ENCODE measurements at places on chromosomes 1 and 21.
A peak's percentile ranks its signal among the peaks of the same experiment; 100 is the strongest.

- peak; percentile 71 for DNase-seq
Measured at GRCh38 chr1:149917571-149918144, at the start of gene SV2A. SV2A (minus strand) TSS chr1:149917844; CDS start chr1:149913840, 4,004 bp downstream.

GRCh38 chr1:159817276-159818041 is 9.2 kb upstream of the SLAMF8 start:
- DNase-seq, result no peak

DNA sequence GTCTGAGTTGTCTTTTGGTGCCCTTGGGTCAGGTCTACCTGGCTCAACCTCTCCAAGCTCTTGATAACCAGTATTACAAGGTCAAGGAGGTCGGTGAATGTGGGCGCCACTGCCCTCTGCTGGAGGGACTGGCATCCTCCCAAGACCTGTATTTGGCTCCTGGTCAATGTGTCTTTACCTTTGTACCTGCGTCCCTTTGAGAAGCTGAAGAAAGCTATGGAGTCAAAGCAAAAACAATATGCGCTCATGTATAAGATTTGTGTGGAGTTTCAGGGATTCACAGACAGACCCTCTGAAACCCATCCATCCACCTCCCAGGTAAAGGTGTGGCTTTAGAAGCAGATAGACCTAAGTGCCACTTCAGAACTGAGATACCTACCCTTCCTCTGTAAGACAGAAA is 61.8 kb upstream of the NBL1 start:
- DNase-seq, result peak; percentile 62

DNA sequence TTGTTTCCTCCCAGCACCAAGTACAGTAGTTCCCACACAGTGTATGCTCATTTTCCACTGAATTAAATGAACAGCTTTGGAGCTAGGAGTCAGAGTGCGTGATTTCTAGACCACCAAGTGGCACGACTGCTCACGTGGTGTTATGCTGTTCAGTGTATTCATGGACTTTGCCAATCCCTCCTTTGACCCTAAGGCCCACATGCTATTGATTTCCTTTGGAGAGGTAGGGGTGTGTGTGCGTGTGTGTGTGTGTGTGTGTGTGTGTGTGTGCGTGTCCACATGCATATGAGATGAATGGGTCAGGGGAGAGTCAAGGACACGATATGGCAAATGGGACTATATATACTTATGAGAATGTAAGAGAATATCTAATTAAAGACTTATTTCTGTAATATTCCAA is 177.2 kb downstream of the LMX1A start:
- no peak for DNase-seq

DNA sequence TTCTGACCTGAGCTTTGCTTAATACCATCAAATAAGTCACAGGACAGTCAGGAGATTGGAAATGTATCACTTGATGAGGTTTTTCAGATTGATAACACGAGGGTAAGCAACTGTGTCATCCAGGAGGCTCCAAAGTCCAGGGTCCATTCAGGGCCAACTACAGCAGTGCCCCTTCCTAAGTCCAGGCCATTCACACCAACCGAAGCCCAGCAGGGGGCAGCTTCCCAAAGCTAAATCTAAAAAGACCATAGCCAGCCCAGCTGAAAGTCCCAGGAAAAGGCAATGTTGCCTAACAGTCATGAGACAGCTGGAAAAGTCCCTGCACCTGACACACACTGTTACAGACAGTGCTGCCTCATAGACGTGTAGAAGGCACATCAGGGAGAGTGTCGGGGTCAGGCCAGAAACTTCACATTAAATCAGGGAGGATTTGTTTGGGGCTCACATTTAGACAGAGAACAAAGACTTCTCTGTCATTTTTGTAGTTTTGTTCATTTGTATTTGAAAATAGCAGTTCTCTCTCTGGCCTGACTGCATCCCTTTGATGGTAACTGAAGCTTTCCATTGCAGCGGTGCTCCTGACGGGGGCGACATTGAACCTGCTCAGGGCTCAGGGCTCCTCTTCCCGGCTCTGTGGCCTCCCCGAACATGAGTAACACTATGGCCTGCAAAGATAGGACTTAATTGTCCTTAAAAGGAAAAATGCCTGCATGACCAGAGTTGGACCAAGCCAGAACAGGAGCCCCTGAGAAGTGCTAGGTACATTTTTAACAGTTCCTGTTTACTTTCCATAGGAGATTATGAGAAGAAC is 200.4 kb downstream of the NRIP1 start:
- DNase-seq, result peak; percentile 90

GRCh38 chr1:224615861-224616755 is at the start of gene CNIH3:
CNIH3 (plus strand) TSS chr1:224616317; CDS start chr1:224617175, 858 bp downstream.
- peak; percentile 55 for DNase-seq

DNA sequence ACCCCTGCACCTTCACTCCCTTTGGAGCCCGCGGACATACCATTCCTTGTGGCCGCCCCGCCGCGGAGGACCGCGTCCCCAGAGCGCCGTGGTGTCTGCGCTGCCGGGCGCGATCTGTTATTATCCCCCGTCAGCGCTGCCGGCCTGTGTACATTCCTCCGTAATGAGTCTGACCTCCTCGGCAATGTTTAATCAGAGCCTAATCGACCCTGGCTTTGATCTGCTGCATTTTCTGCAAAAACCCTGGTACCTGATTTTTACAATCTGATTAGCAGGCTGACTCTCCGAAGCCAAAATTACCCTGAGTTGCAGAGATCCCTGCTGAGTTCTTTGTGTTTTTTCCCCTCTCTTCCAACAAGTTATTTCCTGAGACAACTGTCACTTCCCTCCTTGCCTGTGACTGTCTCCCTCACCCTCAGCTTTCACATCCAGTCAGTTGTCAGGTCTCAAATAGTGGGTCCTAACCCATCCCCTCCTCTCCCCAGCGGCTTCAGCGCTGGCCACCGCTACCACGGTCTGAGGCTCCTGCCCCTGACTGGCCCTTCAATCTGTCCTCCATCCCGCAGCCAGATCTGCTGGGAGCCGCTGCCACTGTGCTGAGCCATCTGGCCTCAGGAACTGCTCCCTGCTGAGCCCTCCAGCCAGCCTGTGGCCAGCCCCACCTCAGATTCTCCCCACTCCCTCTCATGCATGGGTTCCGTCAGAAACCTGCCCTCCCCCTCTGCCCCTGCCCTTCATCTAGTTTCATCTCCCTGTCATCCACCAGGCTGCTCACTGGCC is 53.5 kb downstream of the GLIS1 start:
- no peak for DNase-seq

GRCh38 chr1:64470665-64471217 is 812 bp downstream of the CACHD1 start:
- DNase-seq, result peak; percentile 65

DNA sequence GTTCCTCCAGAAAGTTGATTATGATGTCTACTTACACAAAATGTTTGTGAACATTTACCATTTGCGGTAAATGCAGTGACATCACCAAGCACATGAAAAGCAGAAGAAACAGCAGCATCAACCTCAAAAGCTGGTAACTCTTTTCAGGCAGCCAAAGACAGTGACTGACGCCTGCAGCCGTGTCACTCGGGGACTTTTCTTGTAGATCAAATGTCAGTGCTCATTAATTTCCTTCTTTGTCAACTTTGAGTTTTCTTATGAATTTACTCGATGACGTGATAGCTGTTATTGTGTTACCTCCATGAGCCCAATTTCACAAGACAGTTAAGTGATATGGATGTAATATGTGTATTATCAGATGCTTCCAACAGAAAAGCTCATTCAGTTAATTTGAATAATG is 92.5 kb downstream of the RIPK4 start:
- no peak for DNase-seq

DNA sequence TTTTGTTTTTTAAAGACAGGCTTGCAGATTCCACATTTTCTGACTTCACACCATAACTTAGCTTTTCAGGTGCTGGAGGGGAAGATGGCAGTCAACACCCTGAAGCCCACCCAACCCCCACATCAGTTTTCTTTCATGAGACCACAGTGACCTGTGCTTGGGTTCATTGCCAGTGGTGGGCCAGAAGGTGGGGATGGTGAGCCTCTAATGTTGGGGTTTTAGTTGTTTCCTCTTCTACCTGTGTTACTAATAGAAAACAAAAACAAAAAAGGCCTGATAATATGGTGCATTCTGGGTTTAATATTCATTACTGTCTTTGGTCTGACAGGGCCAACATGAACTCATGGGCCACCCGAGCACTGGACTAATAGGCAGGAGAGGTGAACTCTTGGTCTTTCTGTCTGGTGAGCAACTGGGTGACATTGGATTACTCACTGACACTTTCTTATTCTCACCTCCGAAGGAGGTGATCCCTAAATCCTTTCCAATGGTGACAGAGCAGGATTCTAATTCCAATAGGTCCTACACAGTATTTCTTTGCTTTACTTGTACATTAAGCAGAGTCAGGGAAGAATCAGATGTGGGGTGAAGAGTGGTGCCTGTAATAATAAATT is 132.8 kb downstream of the CLIC6 start:
- DNase-seq, result no peak

GRCh38 chr1:9675393-9675792 is 23.9 kb downstream of the PIK3CD start:
- no peak for DNase-seq

- DNase-seq, result no peak
Measured at GRCh38 chr1:167943541-167943940, 6.7 kb upstream of the MPC2 start.

- DNase-seq, result peak; percentile 86
Measured at GRCh38 chr1:162631546-162632191, 595 bp upstream of the DDR2 start.

DNA sequence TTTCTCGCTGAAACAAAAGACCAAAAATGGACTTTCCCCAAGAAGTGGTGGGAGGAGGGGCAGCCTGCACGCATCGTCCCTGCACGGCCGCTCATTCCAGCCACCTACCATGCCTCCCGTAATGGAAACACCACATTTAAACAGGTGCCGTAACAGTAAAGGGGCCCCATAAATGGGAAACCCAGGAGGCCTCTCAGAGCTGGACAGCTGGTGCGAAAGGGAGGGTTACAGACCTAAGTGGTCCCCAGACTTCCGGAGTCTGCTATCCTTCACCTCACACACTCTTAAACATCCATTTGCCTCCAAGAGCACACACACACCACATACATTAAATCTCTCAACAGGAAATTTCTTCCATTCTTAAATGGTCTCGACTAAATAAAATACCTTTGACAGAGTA is 120.7 kb upstream of the SOD1 start:
- peak; percentile 84 for DNase-seq

- no peak for DNase-seq
Measured at GRCh38 chr1:212967801-212968200, 17.5 kb downstream of the VASH2 start.

DNA sequence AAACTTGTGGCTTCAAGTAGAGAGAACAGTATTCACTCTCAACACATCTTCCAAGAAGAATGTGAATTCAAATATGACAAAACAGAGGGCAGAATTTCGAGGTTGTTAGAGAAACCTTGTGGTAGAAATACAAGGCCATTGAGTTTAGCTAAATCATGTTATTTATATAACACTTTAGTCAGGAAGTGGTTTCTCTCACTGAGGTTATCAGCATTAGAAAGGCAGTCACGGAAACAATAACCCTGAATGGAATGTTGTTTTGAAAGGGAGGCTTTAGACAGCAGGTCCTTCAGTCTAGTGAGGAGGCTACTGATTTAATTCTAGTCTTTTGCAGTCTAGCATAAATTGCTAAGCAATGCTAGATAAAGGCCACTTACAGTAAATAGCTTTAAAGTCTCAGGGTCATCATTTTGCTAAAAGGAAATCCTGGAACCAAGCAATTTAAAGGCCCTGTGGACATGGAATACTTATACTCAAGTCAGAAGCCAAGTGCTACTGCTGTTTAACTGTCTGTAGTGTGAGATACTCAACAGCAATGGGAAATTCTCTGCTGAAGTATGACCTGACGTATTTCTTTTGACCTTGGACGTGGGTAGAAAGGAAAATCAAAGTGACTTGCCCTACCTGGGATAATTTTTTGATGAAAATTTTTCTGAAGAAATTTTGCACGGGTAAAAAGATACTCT is 89.0 kb upstream of the CHODL start:
- peak; percentile 55 for DNase-seq

- no peak for DNase-seq
Measured at GRCh38 chr1:87136607-87137341, 191.9 kb upstream of the LMO4 start.

DNA sequence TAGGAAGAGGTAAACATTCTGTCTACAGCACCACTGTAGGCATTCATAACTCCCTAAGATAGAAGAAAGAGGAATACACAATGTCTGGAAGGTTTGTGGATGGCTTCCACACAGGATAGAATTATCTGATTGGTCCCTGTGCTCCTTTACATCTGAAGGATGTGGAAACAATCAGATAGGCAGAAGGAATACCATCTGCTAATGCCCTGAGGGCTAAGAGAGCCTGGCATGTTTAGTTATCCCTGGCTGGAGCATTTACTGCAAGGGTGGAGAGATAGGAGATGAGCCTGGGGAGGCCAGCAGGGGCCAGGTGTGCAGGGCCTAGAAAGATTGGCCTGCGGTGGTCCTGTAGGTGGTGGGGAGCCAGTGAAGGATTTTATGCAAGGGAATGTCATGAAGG is 8.6 kb upstream of the ACBD3 start:
- DNase-seq, result no peak

GRCh38 chr21:36199021-36199420 is 42.4 kb downstream of the DOP1B start:
- DNase-seq, result no peak

DNA sequence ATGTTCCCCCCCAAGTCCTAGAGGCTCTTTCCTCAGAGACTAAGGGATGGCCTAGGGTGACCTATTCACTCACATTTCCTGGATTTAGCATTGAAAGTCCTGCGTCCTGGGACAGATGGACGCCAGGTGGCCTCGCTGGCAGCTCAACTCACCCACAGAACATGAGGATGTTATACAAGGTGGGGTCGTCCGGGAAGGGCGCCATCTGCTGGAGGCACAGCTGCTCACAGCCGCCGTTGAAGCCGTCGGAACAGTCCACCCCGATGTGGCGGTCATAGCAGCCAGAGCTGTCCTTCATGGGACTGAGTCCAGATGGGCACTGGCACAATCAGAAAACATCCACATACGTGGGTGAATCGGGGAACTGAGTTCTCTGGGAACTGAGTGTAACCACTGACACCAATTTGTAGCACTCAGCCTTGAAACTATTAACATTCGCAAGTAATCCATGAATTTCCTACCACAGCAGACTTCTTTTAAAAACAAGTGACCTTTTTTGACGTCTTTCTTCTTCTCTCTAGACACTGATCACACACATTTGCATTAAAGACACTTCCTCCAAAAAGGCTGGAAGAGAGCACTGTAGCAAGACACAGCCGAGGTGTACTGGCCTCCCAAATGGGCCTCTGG is 215.4 kb downstream of the ASTN1 start:
- peak; percentile 84 for DNase-seq

All from cardiac muscle cell (in vitro differentiated cells and primary cell).